COLO829 (cell line): ENCODE measurements at places on chromosomes 11 and 22.

DNA sequence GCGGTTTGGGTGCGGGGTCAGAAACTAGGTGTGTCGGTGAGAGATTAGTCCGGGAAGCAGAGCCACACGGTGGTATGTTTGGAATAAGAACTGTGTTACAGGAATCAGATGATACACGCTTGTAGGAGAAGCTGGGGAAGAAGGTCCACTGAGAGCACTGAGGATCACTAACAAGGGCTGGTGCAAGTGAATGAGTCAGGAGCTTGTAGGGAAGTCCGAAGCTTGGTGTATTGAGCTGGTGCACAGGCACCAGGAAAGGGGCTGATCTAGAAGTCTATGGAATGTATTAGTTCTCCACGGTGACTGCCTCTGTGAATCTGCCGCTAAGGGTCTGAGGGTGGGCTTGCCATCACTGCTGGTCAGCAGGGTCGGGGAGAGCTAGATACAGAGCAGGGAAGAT lies 18.8 kb upstream of the GRK3 start:
- DNase-seq, result no peak

- DNase-seq, result no peak
Observed at GRCh38 chr11:12276356-12276755, 101.0 kb upstream of the PARVA start.

GRCh38 chr22:31143038-31143437 lies 2.7 kb upstream of the PLA2G3 start:
- DNase-seq, result no peak

DNA sequence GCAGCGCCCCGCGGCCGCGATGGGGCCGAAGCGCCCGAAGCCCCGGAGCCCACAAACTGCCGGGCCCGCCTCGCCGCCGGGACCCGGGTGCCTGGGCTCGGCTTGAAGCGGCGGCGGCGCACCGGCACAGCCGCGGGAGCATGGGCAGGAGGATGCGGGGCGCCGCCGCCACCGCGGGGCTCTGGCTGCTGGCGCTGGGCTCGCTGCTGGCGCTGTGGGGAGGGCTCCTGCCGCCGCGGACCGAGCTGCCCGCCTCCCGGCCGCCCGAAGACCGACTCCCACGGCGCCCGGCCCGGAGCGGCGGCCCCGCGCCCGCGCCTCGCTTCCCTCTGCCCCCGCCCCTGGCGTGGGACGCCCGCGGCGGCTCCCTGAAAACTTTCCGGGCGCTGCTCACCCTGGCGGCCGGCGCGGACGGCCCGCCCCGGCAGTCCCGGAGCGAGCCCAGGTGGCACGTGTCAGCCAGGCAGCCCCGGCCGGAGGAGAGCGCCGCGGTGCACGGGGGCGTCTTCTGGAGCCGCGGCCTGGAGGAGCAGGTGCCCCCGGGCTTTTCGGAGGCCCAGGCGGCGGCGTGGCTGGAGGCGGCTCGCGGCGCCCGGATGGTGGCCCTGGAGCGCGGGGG lies 346 bp downstream of the FJX1 start:
- no peak for DNase-seq

- no peak for DNase-seq
Observed at GRCh38 chr11:102911758-102912481, 37.1 kb upstream of the MMP12 start.

GRCh38 chr11:59943997-59944714 lies 5.9 kb downstream of the OOSP1 start:
- no peak for DNase-seq

DNA sequence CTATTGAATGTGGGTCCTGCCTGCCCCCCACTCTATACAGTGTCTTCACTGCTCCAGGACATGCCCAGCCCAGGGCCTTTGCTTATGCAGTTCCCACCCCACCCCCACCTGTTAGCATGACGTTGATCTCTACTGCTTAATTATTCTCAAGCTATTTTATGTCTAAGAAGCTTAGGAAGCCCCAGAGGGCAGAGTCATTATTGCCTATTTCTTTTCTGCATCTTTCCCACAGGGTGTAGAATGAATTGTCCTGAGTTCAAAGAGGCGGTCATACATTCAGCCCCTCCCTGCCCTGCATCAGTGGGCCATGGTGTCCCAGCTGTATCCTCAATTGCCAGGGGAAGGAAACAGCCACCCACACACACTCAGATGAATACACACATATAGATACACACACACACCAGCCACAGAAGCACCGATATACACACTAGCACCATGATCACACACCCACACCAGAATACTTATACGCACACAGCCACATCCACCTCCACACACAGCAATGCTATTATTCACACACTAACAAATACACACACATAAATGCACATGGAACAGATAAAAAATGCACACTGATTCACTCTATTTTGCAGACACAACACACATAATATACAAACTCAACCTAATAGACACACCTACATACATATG lies 1.5 kb downstream of the PDE2A start:
- no peak for DNase-seq

DNA sequence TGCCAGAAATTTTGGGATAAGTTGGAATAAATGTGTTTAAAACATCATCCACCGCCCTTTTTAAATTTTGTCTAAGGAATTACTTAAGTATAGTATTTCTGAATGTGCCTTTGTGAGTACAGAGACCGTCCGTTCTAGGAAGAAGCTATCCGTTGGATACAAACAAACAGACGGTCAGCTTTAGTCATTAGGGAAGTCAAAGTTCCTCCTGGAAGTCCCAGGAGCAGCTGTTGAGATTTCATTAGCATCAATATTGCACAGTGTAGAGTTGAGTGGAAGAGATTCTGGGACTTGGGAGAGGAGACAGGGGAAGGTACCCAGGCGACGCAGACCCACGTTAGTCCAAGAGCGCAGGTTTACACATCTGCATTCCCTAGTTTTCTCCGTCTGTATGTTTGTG lies 15.7 kb upstream of the ADSL start:
- DNase-seq, result no peak

- no peak for DNase-seq
Observed at GRCh38 chr11:57440744-57441414, 14.0 kb upstream of the SLC43A3 start.

- DNase-seq, result no peak
Observed at GRCh38 chr11:58596621-58597020, 17.8 kb downstream of the ZFP91 start.

DNA sequence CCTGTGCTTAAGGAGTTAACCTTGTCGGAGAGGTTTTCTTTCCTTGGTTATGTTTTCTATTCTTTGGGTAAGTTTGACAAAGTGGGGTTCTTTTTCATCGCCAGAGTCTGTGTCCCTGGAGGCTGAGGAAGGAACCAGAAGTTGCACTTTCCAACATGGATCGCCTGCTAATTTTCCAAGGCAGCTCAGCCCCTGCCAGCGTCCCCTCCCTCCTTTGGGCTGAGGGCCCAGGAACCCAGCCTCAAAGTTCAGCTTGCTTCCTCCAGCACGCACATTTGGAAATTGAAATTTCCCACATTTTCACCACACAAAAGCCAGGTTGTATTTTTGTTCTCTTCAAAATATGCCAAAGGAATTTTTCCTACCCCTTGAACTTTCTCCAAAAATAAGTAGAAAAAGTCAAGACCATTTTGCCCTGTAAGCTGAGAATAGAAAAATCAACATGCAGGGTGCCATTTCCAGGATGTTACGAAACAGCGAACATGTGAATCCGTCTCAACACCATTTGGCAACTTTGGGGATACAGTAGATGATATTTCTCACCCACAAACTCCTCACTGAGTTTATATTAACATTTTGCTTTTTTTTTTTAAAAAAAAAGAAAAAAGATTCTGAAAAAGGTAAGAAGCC lies 343.5 kb downstream of the TENM4 start:
- DNase-seq, result no peak

DNA sequence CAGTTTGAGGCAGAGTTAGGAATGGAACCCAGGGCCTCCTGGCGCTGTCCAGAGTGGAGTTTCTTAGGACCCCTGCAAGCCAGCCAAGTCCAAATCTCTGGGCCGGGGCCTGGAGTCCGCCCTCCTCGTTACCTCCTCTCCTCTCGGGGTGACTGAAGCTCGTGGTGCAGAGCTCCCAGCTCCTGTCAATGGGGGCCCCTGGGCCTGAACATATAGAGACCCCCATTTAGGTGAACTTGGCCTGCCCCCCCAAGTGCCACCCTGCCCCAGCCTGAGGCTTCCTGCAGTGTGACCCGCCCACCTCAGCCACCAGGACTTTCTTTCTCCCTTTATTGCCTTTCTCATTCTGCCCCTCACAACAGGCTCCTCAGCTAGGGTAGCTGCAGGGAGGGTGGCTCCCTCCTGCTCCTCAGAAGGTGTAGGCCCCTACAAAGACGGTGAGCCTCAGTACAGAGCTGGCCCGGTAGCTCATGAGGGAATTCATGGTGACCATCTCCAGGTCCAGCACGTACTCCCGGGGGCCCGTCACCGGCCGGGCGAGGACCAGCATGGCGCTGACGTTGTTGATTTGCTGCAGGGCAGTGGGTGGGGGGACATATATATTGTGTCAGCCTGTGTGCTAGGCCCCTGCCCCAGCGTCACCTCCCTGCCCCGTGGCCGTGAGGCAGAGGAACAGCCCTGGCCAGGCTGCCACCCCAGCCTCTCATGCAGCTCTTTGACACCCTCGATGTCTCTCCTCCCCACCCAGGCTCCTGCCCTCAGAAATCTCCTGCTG lies 5.9 kb downstream of the EFEMP2 start:
- DNase-seq, result no peak

DNA sequence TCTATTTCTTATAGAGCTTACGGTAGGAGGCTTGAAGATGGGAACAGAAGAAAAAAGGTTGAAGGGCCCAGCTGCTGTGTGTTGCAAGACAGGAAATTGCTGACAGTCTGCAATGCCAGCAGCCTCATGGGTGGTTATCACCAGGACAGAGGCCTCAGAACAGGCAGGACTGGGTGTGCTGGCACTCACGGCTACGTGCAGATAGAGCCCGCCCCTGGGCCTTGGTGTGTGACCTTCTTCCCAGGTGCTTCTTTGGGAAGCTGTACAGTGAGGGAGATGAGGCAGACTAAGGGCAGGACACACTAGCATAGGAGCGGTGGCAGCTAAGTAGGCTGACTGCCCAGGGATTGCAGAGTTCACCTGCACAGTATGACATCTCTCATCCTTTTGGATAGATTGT lies 12.6 kb downstream of the PRAME start:
- DNase-seq, result no peak

DNA sequence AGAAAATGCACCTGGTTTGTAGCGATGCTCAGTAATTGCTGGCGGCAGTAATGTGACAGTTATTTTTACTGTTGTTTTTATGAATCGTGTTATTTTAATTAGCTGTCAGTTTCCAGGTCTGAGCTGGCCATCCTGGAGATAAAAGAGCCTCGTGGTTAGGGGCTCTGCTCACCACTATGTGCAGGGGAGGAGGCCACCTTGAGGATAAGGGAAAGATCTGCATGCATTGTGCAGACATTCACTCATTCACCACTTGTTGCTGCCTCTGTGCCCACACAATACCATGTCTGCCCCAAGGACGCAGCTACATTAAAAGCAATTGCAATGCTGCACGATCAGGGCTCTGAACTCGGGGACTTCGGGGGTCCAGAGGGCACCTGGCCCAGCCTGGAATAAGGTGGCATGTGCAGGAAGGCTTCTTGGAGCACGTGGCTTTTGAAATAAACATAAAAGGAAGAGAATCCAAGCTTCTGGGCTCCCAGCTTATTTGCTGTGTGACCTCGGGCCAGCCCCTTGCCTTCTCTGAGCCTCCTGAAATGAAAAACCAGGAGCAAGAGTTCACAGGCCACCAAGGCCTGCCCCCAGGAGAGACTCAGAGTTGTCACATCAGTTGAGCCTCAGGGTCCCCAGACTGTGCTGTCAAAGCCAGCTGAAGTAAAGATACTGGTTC lies 44.7 kb upstream of the SHISAL1 start:
- DNase-seq, result no peak

- DNase-seq, result no peak
Observed at GRCh38 chr11:119678351-119678750, 50.6 kb downstream of the NECTIN1 start.

DNA sequence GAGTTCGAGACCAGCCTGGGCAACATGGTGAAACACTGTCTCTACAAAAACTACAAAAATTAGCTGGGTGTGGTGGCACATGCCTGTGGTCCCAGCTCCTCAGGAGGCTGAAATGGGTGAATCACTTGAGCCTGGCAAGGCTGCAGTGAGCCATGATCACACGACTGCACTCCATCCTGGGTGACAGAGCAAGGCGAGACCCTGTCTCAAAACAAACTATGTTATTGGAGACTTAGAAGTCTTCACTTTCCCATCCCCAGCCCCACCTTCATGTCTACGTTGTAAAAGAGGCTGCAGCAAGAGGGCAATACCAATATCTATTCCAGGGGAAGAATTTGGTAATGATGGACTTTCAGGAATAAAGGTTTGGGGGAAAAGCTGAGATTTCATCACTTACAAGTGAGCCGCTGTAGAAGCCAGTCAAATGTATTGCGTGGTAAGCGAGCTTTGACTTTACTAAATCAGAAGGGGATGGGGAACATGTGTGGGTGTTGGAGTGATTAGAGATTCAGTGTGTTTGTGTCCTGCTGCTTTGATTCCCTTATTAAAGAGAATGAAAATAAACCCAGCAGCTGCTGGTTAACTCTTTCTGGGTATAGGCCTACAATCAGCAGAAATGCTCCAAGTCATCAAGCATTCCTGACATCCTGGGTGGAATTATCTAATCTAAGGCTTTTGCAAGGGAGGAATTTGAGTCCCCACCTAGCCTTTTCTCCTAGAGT lies 53.7 kb downstream of the UBASH3B start:
- no peak for DNase-seq

- DNase-seq, result no peak
Observed at GRCh38 chr11:46339816-46340215, 7.4 kb upstream of the DGKZ start.

- no peak for DNase-seq
Observed at GRCh38 chr11:81920205-81920604, 813.5 kb downstream of the FAM181B start.

DNA sequence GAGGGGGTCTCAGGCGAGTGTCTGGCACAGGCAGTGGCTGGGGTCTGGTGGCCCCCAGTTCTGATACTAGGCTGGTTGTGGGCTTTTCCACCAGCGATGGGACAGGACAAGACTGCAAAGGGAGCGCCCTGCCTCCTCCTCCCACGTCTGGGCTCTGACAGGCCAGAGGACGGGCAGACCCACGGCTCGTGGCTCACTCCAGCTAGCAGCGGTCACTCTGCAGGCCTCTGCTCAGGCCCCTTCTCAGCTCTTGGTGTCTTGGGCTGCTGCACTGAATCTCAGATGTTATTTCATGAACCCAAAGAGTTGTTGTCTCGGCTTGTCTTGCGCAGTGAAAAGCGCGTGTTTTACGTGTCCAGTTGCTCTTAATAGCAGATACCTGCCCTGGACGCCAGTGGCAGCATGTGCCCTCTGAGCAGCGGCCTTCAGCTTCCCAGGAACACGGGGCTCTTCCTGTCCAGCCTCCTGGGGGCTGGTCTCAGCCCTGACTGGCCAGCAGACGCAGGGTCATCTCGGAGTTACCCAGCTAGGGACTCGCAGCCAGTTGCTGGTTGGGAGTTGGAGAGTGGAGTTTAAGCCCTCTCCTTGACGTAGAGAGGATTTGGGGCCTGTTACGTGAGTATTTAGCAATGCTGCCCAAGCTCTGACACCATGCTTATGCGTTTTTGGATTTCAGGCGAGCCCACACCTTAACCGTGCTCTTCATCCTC lies 9.6 kb downstream of the PTDSS2 start:
- DNase-seq, result no peak

DNA sequence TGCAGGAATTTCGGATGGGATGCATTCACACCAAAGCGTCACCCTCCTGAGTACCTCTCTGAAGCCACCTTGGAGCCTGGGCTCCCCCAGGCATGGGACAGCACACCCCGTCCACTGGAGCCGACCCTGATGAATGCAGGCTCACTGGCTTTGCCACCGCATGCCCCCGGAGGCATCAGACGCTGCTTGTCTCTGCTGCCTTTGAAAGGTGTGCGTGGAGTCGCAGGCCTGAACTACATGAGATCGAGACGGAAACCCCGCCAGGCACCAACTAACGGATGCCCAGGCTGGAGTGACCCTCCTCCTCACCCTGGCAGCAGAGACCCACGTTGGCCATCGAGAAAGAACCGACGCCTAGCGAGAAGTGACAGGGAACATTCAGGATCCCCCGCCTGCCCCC lies 22.5 kb downstream of the KRTAP5-5 start:
- DNase-seq, result no peak
